ENCODE measurements at places on chromosomes 2 and 18.
A peak's percentile ranks its signal among the peaks of the same experiment; 100 is the strongest.

- no peak for DNase-seq
Measured at GRCh38 chr18:9637036-9637767, 22.8 kb upstream of the PPP4R1 start.

- no peak for DNase-seq
Measured at GRCh38 chr2:71783215-71783614, 329.9 kb downstream of the DYSF start.

DNA sequence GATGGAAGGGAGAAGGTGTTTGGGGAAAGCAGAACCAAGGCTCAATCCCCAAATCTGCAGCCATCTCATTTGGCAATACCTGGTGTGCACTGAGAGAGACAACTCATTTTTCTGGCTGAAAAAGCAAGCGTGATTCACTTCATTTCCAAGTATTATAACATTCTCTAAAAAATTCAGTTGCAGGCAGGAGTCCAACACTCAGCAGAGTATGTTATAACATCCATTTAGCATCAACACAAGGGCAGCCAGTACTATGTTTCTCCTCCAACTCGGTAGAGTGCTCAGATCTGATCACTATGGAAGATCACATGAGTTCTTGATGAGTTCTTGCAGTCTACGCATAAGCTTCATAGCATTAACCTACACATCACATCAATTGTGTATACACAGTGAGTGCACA is 99.4 kb upstream of the PID1 start:
- no peak for DNase-seq

DNA sequence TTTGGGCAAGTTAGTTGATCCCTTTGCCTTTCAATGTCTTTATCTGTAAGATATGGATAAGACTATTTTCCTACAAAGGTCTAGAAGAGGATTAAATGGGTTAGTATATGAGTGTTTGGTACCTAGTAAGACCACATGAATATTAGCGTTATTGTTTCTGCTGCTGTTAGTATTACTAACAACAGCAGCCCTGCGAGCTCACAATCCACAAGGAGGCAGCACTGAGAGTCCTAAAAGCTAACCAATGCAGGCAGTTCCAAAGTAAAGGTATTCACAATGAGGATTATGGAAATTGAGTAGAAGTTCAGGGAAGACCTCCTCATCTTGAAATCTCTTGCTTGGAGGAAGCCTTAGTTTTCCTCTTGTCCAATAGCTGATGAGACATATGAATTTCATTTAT is 248.9 kb downstream of the TDRD15 start:
- no peak for DNase-seq

DNA sequence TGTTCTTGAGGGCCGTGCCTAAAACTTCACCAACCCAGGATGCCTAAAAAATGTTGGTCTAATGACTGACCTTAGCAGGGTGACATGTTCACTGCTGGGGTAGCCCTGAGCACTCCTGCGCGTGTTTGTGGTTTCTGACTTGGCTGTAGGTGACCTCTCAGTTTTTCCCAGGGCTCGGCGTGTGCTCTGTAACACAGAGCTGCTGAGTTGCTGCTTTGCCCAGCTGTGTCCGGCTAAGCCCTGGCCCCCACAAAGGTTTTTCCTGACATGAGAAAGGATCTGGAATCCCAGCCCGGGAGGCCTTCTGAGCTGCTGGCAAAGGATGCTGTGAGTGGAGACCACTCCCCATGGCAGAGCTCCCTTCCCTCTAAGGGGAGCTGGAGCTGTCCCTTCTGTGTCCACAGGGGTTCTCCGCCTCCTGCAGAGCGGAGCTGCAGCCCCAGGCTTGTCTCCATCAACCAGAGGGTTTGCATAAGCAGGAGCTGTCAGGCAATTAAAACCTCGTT is 52.7 kb downstream of the CRIM1 start:
- DNase-seq: no peak

- DNase-seq: no peak
Measured at GRCh38 chr2:1775511-1776035, 31.3 kb upstream of the PXDN start.

DNA sequence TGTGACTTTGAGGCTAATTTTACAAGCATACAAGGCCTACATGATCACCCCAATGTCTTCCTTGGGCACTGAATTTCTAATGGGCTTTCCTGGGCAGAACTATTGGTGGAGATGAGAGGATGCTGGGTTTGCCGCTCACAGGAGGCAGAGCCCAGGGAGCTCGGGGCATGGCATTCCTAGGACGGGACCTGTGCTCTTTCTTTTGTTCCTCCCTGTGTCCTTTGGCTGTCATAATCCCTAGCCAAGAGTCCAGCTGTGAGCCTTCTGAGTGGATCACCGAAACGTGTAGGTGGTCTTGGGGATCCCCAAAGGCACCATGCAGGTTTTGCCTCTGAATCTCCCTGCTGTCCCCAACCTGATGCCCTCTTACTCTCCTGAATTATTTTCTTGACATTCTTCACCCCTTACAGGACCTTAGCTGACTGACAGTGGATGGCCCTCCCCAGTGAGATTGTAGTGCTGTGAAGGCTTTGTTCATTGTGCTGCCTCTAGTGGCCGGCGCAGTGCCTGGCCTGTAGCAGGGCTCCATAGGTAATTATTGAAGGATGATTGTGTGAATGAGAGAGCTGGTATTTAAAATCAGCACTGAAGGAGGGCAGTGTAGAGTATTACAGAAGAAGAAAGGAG is 221.9 kb downstream of the ZNF407 start:
- DNase-seq: no peak

- DNase-seq: peak; percentile 69
Measured at GRCh38 chr2:218892693-218893348, 12.2 kb downstream of the WNT10A start.

- DNase-seq: no peak
Measured at GRCh38 chr2:215435280-215435869, 493 bp downstream of the FN1 start.

GRCh38 chr2:105398336-105399206 is at the start of gene FHL2:
Gene FHL2, minus strand, starts transcription at chr2:105399051. Its CDS starts 12,535 bp downstream, at chr2:105386516.
- DNase-seq: peak; percentile 27

GRCh38 chr2:66512626-66513025 is 77.7 kb downstream of the MEIS1 start:
- DNase-seq: no peak

DNA sequence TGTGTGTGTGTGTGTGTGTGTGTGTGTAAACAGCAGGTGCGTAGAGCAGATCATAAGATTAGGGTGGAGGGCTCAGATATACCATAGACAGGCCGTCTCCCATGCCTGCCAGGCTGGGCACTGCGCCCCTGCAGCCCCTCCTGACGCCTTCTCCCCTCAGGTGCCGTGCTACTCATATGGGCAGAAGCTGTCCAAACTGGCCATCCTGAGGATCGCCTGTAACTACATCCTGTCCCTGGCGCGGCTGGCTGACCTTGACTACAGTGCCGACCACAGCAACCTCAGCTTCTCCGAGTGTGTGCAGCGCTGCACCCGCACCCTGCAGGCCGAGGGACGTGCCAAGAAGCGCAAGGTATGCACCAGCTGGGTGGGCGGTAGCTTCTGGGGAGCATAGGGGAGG is 10.0 kb downstream of the ATOH8 start:
- no peak for DNase-seq

DNA sequence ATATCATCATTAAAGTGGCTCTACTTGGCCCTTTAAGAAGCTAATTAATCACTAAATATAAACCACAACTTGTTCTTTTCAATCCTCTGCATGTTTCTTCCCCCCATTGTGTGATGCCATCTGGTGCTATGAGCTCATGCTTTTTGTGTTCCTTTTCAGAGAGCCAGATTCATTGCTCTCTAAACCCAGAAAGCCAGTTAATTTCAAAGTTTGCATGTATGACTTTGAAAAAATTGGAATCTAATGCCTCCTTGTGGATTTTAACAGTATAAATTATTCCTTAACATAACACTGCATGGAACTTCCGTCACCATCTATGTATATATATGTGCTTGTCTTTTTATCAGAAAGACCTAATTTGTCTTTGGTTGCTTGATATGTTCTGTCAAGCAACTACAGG is 31.1 kb downstream of the TMEM178A start:
- no peak for DNase-seq

DNA sequence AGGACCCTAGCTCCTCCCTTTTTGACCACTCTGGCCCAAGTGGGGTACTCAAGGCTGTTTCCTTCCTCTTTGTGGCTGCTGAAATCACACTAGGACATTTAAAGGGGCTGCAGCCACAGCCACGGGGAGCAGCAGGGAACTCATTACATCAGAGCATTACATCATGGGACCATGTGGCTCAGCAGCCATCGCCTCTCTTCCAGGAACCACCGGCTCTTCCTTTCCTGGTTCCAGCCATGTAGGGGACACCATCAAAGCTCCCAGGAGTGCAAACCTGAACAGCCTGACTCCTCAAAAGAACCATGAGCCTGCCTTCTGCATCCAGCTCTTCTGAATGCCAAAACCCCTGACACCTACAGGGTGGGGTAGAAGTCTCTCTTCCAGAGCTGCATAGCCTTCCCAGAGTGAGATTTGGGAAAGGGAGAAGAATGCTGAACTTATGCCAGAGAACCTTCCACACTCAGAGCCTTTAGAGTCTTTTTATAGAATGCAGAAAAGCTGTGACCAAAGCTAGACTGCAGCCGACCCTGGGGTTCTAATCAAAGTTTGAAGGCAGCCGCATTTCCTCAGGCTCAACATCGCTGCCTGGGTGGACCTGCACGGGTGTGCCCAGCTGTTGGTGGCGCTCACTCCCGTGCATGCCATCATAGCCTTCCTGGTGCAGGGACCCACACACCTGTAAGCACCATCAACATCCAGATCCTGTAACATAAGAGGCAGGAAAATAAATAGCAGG is 121.7 kb downstream of the KLHL29 start:
- DNase-seq: no peak

DNA sequence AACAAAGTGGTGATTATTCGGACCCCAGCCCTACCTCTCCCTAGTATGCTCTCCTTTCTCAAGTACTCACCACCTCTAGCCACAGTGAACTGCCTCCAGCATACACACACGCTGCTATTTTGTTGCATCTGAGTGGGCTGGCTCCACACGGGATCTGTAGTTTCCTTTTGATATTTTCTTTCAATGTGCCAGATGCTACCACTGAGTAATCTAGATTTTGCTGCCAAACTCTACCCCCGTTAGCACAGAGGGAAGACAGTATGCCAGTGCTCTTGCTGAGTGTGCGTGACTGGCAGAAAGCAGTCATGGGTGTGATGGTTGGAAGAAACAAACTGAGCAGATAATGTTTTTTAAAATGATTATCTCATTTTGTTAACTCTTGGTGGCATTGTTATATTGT is 11.6 kb downstream of the CFLAR start:
- DNase-seq: no peak

GRCh38 chr2:230779126-230779525 is 66.5 kb downstream of the CAB39 start:
- DNase-seq: no peak

- DNase-seq: no peak
Measured at GRCh38 chr2:96747061-96747617, 7.3 kb upstream of the LMAN2L start.

DNA sequence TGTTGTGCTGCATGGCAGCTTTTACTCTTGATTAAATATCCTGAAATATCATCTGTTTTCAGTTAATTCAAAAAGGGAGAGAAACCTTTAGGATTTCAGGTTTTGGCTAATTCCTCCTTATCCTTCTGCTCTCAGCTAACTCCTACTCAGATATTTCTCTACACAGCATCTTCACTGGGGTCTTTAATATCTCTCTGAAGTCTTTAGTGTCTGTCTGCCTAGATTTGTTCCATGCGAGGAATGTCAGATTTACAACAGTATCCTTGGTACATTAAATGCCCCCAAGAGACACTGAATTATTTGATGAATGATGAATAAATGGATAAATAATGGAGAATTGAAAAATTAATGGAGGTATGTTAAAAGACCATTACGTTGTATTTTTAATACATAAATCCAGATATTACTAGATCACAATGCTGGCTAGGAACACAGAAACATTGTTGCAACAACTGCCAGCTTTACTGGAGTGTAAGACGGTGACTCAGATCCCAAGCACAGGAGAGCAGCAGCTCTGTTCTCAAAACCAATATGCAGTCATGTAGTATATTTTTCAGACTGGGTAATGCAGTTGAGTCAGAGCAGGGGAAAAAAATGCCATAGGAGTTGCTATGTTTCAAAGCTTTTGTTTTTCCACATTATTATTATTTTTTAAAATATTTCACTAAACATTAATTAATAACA is 388.0 kb upstream of the SYT4 start:
- DNase-seq: no peak

DNA sequence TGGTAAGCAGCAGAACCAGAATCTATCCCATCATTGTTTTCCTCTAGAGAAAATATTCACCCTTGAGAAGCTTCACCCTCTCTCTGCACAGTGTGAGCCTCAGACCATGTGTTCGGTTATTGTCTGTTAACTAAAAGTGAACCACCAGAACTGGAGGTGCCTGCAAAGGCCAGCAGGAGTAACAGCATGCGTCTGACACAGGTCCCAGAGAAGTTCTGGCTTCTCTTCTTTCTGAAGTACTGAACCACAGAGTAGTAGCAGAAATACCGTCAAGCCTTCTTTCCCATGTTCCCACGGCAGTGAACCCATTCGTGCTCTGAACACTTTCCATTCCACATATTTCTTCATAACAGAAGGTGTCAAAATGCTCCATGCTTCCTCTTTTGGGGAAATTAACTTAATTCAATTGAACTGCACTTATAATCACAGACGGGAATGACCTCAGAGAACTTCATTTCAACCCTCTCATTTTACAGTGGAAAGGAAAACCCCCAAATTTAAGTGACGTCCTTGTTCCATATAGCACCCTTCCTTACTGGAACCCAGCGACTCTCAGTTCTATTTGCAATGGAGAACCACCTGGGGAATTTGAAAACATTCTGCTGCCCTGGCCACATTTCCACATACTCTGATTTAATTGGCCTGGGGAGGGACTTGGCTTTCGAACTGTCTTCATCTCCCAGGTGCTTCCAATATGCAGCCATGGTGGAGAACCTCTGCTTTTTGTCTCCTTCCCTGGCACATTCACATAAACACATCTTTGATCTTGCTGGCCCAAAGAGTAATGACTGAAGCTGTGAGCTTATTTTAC is 519.1 kb downstream of the RNF144A start:
- no peak for DNase-seq

DNA sequence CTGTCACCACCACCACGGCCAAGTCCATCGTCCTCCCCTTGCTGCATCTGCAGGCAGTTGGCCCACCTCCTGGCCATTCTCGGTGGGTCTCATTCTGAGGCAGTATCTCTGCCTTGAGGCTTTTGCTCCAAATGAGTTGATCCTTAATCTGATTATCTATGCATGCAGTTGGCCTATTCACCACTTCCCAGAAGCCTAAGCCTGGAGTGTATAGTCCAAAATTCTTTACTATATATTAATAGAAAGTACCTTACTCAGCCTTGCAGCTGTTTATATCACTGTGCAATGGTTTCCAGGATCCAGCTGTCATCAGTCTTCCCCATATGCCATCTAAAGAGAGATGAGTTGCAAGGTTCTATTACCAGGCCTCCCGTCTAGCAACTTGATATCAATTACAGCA is 292.4 kb downstream of the SS18 start:
- DNase-seq: no peak

GRCh38 chr2:30269771-30270145 is 38.4 kb downstream of the LBH start:
- no peak for DNase-seq

- DNase-seq: no peak
Measured at GRCh38 chr2:238974501-238975166, 126.7 kb downstream of the TWIST2 start.

Data from stimulated activated CD8-positive, alpha-beta memory T cell treated with anti-CD3 and anti-CD28 coated beads, Interleukin-4, amount 100 ng/mL, for 1 hour (primary cell).